CD4-positive, alpha-beta memory T cell (primary cell): ENCODE measurements at places on chromosomes 4 and X.

GRCh38 chrX:123731987-123732669 is 724 bp downstream of the THOC2 start:
- no peak for DNase-seq

DNA sequence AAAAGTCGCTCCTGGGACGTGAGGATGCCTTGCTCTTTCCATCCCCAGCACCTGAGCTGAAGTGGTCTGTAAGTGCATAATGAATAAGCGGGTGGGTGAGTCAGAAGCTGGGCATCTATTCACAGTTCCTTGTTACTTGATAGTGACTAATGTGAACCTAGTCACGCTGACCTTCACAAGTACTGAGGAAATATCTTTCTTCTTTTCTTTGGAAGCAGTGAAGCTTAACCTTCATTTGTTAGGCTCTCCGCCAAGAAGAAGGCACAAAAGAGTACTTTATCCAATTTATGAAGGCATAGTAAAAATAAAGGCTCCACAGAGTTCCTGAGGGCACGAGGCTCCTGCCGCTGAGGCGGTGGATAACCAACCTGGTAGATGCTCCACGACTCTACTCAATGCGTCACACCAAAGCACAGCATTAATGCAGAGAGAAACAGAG is 475.7 kb upstream of the SLIT2 start:
- no peak for DNase-seq

DNA sequence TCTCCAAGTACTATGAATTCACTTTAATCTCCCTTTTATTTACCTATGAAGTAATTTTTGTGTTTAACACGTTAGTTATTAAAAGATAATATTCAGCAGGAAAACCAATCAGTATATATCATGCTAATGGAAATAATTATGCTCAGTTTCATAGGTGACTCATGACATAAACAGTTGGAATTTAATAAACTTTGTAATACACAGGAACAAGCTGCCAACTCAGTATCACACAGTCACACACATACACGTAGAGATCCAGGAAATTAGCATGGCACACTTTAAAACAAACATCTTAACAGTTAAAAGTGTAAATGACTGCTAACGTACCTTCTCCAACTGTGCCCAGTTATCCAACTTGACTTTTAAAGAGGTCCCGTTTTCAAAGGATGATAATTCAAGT is 2.3 kb downstream of the SPATA4 start:
- DNase-seq: no peak

DNA sequence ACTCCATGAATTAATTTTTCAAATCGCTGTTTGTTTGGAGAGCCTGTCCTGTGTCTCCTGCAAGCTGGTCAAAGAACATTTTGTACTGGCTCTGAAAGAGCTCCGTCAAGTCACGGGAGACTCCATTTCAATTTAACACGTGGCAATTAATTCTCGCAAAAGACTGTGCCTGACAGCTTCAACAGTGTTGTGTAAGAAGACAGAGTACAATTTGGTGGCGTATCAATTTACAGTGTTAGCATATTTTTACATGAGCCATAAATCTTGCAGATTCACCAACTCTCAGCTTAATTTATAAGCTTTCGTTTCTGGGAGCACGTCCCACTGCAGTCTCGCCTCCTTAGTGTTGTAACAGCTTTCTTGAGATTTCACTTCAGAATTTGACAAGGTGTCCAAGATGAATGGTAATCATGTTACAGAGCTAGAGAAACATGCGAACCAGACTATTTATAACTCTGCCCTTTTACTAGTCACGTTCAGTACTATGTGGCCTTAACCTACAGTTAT is 70.8 kb downstream of the RWDD4 start:
- DNase-seq: no peak

- no peak for DNase-seq
These were observed 74.8 kb downstream of the SLIT2 start for GRCh38 chr4:20326460-20326859.
